ENCODE measurements at places on chromosomes 3 and 15. TPM values are rescaled to one million over a fixed set of nuclear protein-coding genes. Genes with fewer than 3 reads are reported as not detected.
A peak's percentile ranks its signal among the peaks of the same experiment; 100 is the strongest.

THRB gene
- 11.4 TPM for total RNA-seq

ZKSCAN7 gene
- total RNA-seq = 2.9 TPM

LRCH3 gene
- 68.1 TPM for total RNA-seq

AQR gene
- 9.9 TPM for total RNA-seq

ABHD6 gene
- 54.7 TPM for total RNA-seq

NOX5 gene
- 0.20 TPM for total RNA-seq

ACVR2B gene
- 7.4 TPM for total RNA-seq

PLA2G4F gene
- 162 TPM for total RNA-seq

IL17RE gene
- 16.1 TPM for total RNA-seq

DNA sequence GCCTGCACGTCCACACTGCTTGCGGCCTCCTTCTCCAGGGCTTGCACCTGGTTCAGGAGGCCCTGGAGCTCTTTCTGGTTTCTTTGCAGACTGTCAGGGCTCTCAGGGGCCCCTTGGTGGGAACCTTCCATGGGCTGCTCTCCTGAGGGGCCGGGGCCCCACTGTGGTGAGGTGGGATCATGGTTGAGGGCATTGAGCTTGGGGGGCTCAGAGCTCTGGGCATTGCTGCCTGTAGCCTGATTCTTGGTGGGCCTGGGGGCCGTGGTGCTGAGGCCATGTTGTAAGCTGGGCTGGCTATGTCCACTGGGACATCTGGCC, 7.5 kb downstream of the XIRP1 start:
- DNase-seq = no peak

DNA sequence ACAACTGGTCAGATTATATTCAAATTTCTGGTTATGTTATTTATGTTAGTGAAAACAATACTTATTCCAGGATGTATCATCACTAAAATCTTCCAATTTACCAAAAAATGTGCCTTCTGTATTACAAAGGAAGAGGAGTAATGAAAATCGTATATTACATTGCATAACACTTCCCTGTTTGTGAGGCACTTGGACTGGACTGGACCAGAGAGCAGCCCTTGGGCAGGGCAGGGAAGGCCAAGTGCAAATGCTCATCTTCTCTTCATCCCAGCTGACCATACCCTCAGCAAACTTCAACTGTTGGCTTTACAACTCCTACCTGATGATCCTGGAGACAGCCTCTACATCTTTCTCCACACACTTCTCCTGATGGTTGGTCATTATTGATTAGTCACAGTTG, 285.7 kb upstream of the MME start:
- no peak for DNase-seq

DNA sequence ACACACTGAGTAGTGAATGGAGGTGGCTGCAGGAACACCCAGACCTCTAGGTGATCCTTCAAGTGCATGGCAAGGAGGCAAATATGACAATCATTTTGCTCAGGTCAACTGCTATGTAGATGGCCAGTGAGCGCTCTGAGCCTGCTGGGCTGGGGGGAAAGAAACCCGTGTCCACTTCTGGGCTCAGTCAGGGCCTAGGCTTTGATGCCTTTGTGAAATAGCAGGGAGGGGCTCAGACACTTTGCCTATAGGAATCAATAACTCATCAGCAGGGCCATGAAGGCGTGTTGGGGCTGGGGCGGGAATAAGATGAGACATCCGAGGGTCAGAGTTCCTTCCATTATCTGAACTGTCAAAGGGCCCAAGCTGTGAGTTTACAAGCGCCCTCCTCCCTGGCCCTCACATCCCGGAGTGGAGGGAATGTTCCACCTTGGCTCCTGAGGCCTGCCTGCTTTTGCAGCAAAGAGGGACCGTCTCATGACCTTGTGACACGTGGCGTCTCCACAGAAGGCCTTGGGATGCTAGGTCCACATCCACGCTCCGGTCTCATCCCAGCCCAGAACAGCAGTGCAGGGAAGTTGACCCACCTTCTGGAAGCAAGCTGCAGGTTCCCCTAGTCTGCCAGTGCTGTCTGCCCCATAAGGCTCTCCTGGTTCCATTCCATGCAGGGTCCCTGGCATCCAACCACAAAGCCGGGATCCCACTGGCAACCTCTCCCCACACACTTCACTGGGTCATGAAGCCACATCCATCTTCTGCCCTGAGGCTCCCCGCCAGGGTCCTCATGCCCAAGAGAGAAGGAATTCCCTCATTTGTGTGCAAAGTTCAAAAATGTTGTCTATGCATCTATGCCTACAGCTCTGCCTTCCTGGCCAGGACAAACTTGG, 78.4 kb downstream of the CHSY1 start:
- DNase-seq = no peak

DNA sequence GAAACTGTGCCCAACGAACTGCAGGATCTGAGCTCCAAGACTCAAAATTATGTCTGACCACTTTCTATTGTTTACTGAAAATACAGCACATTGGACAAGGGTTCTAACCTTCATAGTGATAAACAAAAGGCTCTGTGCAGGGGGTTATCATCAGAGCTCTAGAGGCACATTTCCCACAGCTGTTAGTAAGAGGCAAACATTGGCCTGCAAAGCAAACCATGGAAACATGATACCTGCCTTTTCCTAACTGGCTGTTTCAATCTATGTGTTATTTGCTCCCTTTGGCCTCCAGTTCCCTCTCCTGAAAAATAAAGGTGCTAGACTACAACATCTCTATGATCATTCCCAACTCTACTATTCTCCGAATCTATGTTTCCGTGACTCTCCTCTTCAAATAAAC, 159.7 kb upstream of the ARHGEF26 start:
- no peak for DNase-seq

GRCh38 chr15:85890620-85890980, 95.9 kb upstream of the KLHL25 start:
- DNase-seq = no peak

- no peak for DNase-seq
Observed at GRCh38 chr3:33442190-33442589, 2.0 kb upstream of the UBP1 start.

DNA sequence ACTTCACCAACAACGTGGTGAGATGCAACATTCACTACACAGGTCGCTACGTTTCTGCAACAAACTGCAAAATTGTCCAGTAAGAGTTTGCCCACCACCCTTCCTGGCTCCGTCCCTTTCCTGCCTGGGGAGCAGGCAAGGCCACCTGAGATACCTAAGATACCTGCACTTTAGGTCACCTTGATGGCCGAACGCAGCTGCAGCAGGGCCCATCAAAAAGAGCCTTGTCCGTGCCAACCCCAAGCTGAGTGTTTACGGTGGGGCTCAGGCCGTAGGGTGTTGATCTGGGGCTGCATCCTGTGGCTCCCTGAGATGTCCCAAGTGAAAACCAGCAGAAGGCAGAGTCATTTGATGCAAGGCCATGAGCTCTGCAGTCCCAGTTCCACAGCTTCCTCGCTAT, 23.2 kb downstream of the LOXL1 start:
- DNase-seq = no peak

GRCh38 chr15:74723754-74724334, 1.5 kb downstream of the CYP1A1 start:
- DNase-seq = no peak

DNA sequence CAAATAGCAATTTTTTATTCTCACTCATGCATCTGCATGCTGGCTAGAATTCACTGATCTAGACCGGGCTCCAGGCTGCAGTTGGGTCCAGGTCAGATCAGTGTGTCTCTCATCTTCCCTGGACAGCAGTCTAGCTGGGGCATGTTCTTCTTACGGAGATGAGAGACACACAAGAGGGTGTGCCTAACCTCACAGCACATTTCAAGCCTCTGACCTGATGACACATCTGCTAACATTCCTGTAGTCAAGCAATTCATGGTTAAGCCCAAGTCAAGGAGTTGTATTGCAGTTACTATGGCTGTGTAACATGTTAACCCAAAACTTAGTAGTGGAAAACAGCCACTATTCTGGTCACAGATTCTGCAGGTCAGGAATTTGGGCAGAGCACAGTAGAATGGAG, 13.1 kb downstream of the BSN start:
- no peak for DNase-seq

DNA sequence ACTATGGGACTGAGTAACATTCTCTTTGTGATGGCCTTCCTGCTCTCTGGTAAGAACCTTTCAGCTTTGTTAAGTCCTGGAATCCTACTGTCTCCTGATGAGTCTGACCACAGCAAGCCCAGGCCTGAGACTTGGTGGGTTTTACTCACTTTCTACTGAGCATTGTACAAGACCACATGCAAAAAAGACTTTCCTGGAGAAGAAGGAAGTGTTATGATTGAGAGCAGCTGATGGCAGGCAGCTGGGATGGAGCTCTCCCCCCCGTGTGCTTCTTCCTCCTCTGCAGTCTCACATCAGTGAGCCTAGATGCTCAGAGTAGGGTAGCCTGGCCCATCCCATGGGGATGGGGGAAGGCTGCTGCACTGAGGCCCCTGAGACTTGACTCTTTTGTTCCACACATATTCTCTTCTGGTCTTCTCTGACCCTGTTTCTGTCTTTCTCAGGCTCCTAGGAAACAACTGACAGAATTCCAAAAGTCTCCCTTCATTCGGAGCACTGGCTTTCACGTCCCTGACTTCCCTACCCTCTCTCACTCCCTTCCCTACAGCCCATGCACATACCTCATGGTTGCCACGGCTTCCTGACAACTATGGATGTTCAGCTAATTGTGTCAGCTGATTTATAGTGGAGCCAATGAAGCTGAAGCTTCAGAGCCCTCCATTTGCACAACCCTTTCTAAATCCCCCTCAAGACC, 36.6 kb downstream of the CD86 start:
- peak; percentile 28 for DNase-seq

DNA sequence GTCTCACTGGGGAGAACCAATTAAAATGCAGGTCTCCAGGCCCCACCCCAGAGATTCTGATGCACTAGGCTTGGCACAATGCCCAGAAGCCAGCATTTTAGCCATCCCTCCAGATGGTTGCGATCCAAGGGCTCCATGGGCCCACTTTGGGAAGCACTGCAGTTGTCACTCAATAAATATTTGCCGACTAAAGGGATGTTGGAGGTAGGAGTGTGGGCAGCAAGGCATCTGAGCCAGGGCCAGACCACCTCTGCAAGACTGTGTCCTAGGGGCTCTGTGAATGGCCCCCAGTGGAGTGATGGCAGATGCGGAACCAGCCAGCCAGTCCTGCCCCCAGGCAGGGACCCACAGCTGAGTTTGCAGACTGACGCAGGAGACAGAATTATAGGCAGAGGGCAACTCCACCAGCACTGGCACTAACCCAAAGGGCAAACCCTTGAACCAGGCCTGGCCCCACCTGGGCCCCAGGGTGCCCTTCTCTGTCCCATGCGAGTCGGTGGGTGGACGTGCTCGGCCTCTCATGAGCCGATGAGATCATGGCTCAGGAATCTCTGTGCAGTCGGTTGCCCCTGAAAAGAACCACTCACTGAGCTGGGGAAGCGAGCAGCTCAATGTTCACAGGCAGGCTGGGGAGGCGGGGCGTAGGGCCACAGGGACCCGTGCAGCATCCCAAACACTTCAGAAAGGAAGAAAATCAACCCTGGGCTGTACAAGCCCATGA, 49.7 kb downstream of the SEMA5B start:
- DNase-seq = peak; percentile 72

DNA sequence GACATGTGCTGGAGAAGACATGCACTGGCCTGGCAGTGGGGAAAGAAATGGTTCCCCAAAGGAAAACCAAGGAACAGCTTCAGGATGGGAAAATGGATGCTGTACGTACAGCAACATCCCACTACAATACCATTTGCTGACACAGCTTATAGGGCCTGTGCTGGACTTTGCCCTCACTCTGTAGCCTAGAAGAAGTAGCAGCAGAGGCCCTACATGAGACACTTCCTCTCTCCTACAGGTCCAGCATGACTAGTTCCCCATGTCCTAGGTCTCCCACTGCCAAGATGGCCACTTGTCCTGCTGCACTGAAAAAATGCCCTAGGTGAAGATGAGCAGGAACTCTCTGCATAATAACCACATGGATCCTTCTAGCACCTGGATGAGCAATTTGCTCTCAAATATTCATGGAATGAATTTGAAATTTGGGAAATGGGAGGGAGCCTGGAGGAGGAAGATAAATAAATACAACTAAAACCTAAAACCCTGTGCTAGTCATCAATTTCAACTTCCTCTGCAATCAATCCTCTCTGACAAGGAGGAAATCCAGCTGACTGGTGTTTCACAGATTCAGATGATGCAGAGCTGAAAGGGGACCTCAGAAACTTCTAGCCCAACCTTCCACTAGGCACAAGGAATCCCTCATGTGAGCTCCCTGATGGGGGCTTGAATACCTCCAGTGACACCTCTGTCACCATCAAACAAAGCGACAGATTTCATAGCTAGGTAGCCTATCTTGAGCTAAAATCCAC, 514.3 kb upstream of the PPP2R3A start:
- no peak for DNase-seq

DNA sequence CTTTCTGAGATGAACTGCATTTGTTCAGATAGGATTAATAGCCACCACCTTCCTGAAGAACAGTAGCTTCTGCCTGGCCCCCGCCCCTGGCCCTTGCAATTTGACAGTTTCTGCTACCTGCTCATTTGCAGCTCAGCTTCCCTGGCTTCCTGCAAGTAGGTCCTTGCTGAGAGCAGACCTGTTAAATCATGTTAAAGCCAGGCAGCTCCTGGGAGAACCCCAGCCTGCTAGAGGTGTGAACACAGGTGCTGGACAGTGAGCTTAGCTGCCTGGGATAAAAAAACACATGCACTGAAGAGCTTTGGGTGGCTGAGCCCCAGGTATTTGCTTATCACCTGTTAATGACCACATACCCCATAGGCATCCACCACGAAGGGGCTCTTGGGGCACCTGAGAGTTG, 143.4 kb downstream of the PTPRG start:
- no peak for DNase-seq

- no peak for DNase-seq
Observed at GRCh38 chr15:52234596-52235541, 43.7 kb upstream of the GNB5 start.

- no peak for DNase-seq
Observed at GRCh38 chr15:83559310-83559966, 94.5 kb upstream of the ADAMTSL3 start.

GRCh38 chr15:43930079-43930478, 103.3 kb downstream of the WDR76 start:
- no peak for DNase-seq

GRCh38 chr3:34646911-34647460, 848.6 kb downstream of the PDCD6IP start:
- DNase-seq = no peak

- no peak for DNase-seq
Observed at GRCh38 chr3:71397046-71397445, 186.5 kb downstream of the FOXP1 start.

- DNase-seq = no peak
Observed at GRCh38 chr3:25038922-25039321, 389.1 kb upstream of the RARB start.

DNA sequence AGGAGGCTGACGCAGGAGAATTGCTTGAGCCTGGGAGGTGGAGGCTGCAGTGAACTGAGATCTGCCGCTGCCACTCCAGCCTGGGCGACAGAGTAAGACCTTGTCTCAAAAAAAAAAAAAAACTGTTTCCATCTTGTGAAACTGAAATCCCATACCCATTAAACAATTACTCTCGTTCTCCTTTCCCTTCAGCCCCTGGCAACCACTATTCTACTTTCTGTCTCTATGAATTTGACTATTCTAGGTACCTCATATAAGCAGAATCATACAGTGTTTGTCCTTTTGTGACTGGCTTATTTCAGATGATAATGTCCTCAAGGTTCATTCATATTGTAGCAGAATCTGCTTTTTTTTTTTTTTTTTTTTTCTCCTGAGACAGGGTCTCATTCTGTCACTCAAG, 51.5 kb upstream of the UBE2E1 start:
- DNase-seq = no peak

- DNase-seq = no peak
Observed at GRCh38 chr3:192931825-192932224, 14.2 kb upstream of the MB21D2 start.
